ENCODE measurements at places on chromosomes 3 and 15.

GRCh38 chr3:154900816-154901215, 179.3 kb upstream of the MME start:
- DNase-seq = no peak

DNA sequence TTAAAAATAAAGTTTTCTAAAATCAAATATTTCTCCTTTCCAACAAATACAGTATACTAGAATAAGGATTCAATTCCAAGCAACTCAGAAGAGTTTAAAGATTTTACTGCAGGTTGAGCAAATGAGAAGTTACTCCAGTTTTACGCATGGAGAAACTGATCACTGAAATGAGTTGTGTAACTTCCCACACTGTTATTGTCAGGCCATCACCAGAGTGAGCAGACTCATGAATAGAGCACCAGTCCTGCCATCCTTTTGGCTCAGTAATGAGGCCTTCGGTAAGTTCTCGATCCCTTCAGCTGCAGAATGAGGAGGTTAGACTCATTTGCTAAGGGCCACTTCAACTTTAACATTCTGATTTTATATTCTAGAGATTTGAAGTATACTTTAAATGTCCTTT, 48.1 kb downstream of the OSBPL10 start:
- no peak for DNase-seq

DNA sequence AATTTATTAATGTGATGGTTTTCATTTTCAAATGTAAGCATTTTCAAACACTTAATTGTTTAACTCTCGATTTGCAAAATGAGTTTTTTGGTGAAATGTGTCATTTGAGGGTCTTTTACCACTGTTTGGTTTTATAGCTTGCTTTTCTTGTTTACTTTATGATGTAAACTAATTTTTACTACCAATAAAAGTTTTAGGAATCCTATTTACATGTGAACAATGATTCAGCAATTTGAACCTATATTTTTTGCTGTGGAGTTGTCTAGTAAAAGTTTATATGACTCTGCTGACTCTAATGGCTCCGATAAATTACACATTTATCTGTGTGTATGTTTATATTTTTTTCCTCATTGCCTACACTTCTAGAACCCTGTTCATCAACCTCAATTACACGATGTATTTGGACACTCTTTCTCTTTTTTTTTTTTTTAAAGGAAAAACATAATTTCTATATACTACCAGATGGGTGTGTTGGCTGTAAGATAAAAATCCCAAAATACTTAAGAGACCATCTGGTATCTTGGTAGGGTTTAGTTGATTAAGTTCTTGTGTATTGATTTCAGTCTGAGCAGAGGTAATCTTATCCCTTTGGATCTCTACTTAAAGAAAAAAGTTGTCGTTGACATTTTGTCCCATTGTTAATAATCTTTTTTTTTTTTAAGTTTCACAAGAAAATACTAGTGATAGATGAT, 89.5 kb downstream of the PTPRG start:
- DNase-seq = no peak

- no peak for DNase-seq
Measured at GRCh38 chr3:196127308-196128040, 45.6 kb upstream of the TFRC start.

GRCh38 chr15:77144026-77144425, 73.1 kb upstream of the TSPAN3 start:
- no peak for DNase-seq

GRCh38 chr3:127701280-127701911, 28.6 kb downstream of the ABTB1 start:
- DNase-seq = no peak

- no peak for DNase-seq
Measured at GRCh38 chr3:71564361-71564760, 19.2 kb downstream of the FOXP1 start.

DNA sequence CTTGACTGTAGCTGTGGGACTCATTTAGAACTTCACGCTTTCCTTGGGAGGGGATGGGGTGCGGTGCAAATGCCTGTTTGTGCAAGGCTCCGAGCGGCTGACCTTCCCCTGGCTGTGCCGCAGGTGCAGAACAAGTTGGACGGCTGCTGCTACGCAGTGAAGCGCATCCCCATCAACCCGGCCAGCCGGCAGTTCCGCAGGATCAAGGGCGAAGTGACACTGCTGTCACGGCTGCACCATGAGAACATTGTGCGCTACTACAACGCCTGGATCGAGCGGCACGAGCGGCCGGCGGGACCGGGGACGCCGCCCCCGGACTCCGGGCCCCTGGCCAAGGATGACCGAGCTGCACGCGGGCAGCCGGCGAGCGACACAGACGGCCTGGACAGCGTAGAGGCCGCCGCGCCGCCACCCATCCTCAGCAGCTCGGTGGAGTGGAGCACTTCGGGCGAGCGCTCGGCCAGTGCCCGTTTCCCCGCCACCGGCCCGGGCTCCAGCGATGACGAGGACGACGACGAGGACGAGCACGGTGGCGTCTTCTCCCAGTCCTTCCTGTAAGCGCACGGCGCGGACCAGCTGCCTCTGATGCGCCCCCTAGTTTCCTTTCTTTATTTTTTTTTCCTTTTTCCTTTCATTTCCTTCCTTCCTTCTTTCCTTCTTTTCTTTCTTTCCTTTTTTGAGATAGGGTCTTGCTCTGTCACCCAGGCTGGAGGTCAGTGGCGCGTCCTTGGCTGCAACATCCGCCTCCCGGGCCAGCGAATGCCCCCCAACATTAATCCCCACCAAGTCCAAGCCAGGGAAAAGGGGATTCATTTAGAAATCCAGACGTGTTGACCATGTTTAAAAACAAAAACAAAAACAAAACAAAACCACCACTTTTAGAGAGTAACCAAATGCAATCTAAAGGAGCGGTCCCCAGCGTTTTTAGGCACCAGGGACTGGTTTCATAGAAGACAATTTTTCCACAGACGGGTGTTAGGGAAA, 42.7 kb downstream of the EIF2AK4 start:
- DNase-seq = no peak

DNA sequence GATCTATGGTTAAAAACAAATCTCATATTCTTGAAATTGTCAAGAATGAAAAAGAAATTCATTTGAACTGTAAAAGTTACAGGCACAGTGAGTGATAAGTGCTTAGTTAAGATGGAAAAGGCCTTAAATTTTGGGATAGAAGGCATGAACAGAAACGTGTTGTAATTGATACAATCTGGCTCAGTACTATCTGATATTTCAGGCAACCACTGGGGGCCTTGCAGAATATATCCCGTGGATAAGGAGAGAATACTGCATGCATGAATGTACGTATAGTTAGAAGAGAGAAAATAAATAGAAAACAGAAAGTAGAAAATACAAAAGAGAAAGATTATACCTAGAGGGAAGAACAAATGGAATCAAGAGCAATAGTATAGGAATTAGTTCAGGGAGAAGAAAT, 741.4 kb upstream of the CCDC54 start:
- no peak for DNase-seq

Measured in natural killer cell treated with Interleukin-12 subunit alpha and Interleukin-12 subunit beta and Interleukin-15 and Interleukin-18, amount 100 ng/mL, for 72 hours (primary cell).